ENCODE measurements at places on chromosomes 4 and X.

DNA sequence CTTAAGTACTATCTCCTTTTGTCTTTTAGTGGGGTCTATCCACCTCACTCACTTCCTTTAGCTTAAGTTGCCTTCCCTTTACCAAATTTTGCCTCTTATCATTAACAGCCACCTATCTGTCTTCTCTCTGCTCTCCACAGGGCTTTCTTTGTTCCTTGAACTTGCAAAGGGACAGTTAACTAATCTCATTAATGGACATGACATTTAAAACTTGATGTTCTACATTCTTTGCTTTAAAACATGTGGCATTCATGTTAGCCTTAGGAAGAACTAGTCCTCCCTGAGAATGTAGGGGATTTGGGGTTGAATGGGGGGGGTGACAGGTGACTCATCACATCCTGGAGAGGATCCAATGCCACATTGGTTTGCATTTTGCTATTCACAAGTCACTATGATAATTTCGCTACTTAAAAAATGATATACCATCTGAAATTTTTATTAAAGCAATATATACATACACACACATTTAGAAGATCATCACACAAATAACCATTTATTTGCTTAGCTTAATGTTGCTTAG is 41.0 kb upstream of the DMD start:
- no peak for DNase-seq

DNA sequence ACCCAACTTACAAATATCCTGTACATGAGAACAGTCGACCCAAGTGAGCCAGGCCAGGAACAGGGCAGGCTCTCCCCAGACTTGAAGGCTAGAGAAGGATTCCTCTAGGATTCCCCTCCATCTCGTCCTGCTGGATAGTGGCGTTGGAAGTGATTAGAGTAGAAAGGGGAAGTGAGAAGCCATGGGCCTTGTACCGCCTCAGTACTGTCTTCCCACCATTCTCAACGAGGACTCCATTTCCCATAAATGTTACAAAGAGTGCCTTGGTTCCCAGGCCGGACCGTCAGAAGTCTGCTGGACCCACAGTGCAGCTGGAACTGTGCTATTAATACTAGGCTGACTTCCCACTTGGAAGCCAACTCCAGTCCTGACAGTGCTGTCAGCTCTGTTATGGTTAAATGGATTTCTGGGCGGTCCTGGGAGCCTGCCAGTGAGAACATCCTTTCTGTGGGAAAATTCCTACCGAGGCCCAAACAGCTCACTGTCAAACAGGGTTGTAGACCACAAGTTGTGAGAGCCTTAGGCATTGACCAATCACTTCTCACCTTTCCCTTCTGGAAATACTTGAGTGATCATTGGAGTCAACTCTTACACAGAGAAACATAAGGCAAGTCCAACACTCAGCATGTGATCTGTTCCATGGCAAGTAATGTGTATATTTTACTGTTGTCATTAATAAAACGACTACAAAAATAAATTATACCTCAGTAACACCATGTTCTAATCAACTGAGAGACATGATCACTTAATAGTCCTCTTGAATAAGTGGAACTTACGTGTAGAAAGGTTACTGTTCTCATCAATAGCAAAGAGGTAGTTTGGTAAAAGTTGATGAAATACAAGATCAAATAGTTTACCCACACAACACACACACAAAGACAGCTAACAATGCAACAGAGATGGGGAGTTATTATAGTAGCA is 58.4 kb downstream of the AMELX start:
- DNase-seq, result no peak

- no peak for DNase-seq
These were observed 69.9 kb downstream of the TEX13A start for GRCh38 chrX:105150557-105150956.

DNA sequence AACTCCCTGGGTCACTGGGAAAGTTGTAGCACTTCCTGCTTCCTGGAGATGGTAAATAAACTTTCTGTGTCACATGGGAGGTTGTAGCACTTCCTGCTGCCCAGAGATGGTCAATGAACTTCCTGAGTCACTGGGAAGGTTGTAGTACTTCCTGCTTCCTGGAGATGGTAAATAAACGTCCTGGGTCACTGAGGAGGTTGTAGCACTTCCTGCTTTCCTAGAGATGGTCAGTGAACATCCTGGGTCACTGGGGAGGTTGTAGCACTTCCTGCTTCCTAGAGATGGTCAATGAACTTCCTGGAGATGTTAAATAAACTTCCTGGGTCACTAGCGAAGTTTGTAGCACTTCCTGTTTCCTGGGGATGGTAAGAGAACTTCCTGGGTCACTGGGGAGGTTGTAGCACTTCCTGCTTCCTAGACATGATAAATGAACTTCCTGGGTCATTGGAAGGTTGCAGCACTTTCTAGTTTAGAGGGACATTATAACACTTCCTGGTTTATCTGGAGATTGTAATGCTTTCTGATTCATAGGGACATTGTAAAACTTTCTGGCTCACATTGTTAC is 62.3 kb upstream of the CD99 start:
- no peak for DNase-seq

DNA sequence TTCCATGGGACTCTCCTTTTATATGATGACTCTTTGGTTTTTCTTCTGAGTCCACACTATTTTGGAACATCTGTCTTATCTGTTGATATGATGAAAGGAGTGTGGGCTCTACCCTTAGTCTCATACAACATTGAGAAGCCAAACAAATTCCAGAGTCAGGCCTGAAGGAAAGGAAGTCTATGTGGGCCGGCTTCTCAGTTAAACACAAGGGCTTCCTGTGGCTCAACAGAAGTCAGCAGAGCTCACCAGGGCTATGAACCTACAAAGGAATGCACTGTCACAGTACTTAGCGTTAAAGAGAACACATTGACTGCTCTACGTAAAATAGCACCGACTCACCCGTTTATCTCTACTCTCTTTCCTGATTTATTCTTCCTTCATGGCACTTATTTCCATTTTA is 641.0 kb upstream of the FRG1 start:
- no peak for DNase-seq

GRCh38 chrX:155534800-155535199 is 76.4 kb upstream of the F8A3 start:
- DNase-seq, result no peak

DNA sequence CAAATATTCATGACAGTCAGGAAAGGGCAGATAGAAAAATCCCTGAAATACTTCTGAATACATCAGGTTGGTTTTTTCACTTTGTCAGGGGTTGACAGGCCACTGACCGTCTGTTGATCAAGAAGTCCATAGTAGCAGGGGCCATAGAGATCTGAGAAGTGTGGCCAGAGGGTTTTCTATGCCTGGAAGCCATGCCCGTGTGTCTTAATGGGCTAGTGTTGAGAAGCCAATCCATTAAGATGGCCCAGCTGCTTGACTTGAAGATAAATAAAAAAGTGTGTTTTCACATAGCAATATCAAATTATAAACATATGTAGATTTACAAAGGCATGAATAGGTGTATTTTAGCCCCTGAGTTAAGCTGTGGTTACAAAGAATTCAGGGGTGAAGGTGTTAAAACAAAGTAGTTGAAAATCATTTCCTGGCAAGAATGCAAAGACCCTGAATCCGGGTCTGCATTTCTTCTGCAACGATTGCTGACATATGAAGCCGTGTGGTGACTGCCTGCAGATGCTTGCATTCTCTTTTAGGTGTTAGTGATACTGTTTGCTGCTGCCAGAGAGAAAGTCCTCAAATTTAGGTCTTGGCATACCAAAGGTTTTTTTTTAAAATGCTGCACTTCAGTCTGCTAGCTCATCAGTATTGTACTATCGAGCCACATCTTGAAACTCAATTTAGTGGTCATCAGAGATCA is 9.3 kb upstream of the LIMCH1 start:
- no peak for DNase-seq

DNA sequence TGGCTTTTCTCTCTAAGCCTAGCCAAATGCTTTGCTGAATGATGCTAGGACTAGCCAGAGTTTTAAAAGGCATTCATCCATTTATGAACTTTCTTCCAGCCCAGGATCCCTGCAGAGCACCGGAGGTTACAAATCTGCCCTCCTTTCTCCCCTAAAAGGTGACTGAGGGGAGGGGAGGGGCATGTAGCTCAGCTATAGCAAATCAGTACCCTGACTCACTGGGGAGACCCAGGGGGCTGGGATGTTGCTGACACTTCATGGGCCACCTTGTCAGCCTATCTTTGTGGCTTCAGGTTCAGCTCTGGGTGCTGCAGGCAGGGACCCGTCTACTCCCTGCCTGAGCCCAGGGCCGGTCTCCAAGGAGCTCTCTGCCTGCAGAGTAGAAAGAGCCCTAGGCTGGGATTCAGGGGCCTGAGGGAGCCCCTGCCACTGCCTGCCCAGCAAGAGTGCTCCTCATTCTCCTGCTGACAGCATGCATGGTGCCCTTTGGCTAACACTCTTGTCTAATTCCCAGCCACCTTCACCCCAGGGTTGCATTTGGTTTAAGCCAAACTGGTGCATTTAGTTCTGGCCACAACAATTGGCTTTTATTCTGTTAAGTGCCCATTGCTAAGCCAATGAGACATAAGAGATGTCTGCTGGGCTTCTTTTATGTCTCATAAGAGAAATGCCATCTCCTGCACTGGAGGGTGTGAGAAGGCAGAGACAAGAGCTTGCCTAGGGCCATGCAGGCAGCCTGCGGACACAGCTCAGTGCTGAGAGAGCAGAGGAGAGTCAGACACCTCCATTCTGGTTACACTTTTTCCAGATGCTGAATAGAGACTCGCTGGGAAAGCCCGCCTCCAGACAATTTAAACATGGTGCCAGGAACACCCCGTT is 11.9 kb upstream of the UBA6 start:
- no peak for DNase-seq

DNA sequence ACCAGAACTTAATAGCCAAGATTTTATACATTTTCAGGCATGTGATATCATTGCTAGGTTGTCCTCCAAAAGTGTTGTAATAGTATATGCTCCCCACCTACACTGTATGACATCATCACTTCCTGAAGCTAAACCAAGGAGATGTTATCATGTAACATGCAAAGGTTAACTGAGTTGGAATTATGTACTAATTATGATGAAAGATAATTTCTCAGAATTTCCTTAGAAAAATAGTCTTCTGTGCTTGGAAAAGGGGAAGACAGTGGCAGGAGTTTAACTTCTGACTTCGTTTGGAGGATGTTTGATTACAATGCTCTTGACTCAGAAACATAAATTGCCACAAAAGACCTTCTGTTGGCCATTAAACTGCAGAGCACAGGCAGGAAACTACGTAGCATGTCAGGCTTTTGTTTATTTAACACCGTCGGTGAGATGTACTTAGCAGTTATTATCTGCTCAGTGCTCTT is 83.6 kb upstream of the GUCY1A1 start:
- DNase-seq, result no peak

- no peak for DNase-seq
These were observed 5.6 kb downstream of the GALNT7 start for GRCh38 chr4:173174184-173174583.
